ENCODE measurements at places on chromosomes 1 and 21. TPM values are rescaled to one million over a fixed set of nuclear protein-coding genes. Genes with fewer than 3 reads are reported as not detected.

DNA sequence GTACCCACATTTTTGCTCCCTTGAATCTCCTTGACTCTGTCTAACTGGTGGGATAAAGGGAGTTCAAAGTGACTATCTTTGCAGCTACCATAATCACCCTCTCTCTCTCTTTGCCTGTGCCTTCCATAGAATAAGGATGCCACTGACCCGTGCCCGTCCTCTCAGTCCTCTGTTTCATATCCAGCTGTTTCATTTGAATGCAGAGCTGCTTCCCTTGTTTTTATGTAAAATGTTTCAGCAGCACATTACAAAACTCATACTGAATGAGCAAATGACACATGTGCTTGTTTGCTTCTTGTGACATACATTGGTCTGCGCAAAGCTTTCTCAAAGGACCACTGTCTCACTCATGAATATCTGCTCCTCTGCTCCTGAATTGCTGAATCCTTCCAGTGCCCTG lies 38.4 kb downstream of the CDC42 start:
- no peak overlapping the region for H3K27ac ChIP-seq
- peaks cover 45% of the 10 kb centered on the region for H3K4me1 ChIP-seq
- peaks cover 30% of the 10 kb centered on the region for H3K36me3 ChIP-seq

DNA sequence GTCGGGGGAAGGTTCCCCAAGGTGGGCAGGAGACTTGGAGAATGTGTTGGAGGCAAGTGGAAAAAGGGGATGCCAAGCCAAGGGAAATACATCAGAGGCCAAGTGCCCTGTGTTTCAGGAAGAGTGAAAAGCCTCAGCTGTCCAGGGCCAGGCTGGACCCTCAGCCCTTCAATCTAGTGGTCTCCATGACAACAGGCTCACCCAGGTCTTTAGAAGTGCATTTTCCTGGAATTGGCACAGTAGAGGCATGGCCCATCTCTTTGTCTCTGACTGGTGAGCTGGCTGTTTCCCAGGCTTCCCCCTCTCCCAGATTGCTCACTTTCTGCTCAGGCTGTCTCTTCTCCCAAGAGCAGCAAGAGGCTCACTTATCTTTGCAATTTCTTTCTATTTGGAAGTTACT lies 10.4 kb upstream of the RHBG start:
- H3K27ac ChIP-seq: no peak overlapping the region
- no peaks in the 10 kb centered on the region for H3K4me1 ChIP-seq
- DNase-seq: no peak
- peaks cover 7% of the 10 kb centered on the region for H3K27me3 ChIP-seq

DNA sequence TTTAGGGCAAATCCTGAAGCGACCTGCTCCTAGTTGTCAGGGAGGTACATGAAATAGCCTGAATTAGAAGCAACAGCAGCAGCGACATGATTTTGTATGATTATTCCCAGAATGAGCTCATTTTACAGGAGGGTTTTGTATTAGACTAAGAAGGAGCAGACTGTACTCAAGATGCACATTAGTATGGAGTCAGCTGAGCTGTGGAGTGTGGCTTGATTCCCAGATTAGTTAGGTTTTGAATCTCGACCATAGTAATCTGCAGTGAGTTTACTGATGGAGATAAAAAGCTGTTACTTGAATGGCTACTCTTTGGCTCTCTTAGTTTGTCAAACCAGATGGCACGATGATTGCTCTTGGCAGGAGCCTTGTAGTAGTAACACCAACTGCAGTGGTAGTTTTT lies 143.1 kb downstream of the PHTF1 start:
- peaks cover 16% of the 10 kb centered on the region for H3K36me3 ChIP-seq
- H3K27ac ChIP-seq: no peak overlapping the region
- H3K4me3 ChIP-seq: no peak overlapping the region
- DNase-seq: no peak
- H3K27me3 ChIP-seq: no peaks in the 10 kb centered on the region
- peaks cover 7% of the 10 kb centered on the region for H3K4me1 ChIP-seq

GRCh38 chr1:207970329-207971233 lies 59.7 kb upstream of the CD34 start:
- no peak overlapping the region for H3K27ac ChIP-seq
- H3K27me3 ChIP-seq: no peaks in the 10 kb centered on the region

- H3K4me1 ChIP-seq: peaks cover 6% of the 10 kb centered on the region
- no peak overlapping the region for H3K4me3 ChIP-seq
- no peaks in the 10 kb centered on the region for H3K36me3 ChIP-seq
- no peaks in the 10 kb centered on the region for H3K27me3 ChIP-seq
- no peak for DNase-seq
These were observed 15.6 kb upstream of the KCNJ15 start for GRCh38 chr21:38241029-38241740.

- no peak overlapping the region for H3K27ac ChIP-seq
- no peaks in the 10 kb centered on the region for H3K4me1 ChIP-seq
- no peak for DNase-seq
- H3K4me3 ChIP-seq: no peak overlapping the region
- H3K36me3 ChIP-seq: no peaks in the 10 kb centered on the region
- H3K27me3 ChIP-seq: peaks cover under 1% of the 10 kb centered on the region
These were observed 73.9 kb downstream of the NENF start for GRCh38 chr1:212506666-212507065.

GRCh38 chr1:227459326-227459841 lies 104.0 kb upstream of the ZNF678 start:
- H3K27ac ChIP-seq: no peak overlapping the region
- no peak for DNase-seq
- no peaks in the 10 kb centered on the region for H3K4me1 ChIP-seq

DNA sequence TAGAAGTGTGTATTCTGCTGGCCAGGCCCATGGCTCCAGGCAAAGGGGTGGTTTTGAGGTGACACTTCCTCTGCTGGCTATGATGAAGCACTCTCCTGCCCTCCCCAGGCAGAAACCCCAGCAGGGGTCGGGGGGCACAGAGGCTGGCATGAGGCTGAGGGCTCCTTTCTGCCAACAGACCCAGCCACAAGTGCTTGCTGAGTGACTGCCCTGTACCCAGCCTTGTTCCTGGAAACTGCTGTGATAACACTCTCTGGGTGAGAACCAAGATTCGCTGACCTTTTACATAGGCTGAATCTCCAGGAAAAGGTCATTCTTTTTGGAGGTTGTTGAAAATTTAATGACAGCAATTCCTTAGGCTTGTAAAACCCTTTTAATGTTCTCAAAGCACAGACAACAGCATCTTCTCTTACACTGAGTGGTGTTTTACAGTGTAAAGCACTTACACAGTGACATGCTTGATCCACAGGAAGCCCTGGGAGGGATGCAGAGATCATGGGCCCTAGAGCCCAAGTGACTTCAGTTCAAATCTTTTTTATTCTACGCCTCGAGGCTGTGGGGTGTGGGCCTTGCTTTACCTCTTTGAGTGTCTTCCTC lies 155.5 kb upstream of the FGGY start:
- H3K27ac ChIP-seq: no peak overlapping the region
- H3K27me3 ChIP-seq: no peaks in the 10 kb centered on the region
- no peak overlapping the region for H3K4me3 ChIP-seq
- H3K4me1 ChIP-seq: peaks cover 24% of the 10 kb centered on the region
- DNase-seq: no peak
- no peaks in the 10 kb centered on the region for H3K36me3 ChIP-seq

DNA sequence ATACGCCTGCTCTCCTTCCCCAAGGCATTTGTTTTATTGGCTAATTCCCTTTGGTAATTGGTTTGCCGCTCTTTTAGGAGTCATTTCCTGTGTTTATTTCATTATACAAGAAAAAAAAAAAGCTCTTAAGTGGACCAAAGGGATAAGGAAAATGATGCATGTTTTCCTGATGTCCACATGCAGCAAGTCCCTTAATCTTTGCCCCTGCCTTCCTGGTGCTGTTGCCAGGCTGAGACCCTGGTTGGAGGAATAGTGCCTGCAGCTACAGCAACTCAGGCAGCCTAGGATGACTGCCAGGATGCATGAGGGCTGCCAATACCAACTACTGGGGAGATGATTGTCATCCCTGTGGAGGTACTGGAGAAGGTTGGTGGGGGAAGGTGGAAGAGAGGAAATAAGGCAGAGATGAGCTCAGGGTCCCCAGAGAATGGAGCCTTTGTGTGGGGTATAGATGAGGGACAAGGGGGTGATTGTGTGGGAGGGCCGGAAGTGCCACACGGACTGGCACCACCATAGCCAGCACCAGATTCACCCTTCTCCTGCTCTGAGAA lies 6.1 kb upstream of the GATAD2B start:
- H3K27ac ChIP-seq: peak overlapping the region; percentile 36
- H3K36me3 ChIP-seq: peaks cover 35% of the 10 kb centered on the region
- peaks cover 14% of the 10 kb centered on the region for H3K4me1 ChIP-seq
- H3K4me3 ChIP-seq: no peak overlapping the region
- no peaks in the 10 kb centered on the region for H3K27me3 ChIP-seq
- DNase-seq: no peak

GRCh38 chr1:208757846-208758245 lies 513.7 kb upstream of the PLXNA2 start:
- H3K27me3 ChIP-seq: no peaks in the 10 kb centered on the region
- DNase-seq: no peak
- H3K4me3 ChIP-seq: no peak overlapping the region
- H3K27ac ChIP-seq: no peak overlapping the region

DNA sequence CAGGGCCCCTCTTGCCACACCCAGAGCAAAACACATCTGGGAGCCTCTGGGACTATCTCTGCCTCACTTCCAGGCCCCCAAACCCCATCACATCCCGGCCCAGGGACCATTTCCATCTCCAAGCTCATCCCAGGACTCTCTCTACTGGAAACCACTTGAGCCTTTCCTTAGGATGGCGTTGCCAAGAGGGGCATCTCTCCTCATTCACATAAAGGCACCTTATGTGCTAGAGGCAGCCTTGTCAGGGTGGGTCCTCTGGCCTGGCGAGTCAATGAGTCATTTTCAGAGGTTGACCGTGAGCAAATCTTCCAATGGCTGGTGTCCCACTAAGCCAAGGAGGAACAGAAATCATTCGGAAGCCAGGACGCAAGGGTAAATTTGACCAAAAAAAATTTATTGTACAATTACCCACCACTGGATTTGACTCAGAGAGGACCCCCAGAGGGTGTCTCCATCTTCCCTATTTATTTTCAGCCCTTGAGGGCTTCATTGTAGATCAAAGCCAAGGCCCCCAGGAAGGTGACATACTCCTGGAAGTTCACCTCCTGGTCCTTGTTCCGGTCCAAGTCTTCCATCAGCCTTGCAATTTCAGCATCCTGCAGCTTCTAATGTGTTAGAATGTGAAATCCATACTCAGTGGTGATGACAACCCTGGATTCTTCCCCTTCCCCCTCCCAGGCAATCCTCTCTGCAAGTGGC lies 1.4 kb downstream of the S100A6 start:
- H3K36me3 ChIP-seq: peaks cover 11% of the 10 kb centered on the region
- peaks cover 52% of the 10 kb centered on the region for H3K4me1 ChIP-seq
- H3K4me3 ChIP-seq: peak overlapping the region; percentile 83
- H3K27ac ChIP-seq: peak overlapping the region; percentile 100
- no peaks in the 10 kb centered on the region for H3K27me3 ChIP-seq
- DNase-seq: no peak

DNA sequence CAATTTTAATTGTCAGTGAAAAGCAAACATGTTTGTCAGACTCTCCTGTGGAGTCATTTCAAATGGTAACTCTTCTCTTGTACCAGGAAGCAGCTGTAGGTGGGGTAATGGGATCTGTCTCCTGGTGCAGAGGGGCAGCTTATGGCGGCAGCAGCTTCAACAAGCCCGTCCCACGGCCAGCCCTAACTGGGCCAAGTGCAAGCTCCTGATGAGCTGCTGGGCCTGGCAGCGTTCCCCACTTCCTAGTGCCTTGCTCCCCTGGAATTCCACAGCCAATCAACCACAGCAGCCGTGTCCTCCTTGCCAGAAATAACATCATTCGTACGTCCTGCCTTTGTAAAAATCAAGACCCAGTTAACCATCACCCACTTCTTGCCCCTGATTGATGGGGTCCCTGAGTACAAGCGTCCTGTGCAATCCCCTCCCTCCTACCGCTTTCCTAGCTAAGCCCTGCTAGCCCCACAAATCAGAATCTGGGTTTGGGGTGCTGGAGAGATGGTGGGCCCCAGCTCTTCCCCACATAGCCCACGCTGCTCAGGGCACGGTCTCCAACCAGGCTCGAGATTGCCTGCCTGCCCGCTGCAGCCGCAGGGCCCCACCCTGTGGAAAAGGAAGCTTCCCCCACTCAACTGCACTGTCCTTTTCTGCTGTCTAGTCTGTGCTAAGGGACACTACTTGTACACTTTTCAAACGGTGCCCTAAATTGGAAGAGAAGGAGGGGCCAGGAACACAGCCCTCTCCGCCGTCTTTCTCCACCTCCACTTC lies 61.2 kb downstream of the TOR1AIP2 start:
- no peaks in the 10 kb centered on the region for H3K27me3 ChIP-seq
- no peaks in the 10 kb centered on the region for H3K36me3 ChIP-seq
- no peak overlapping the region for H3K27ac ChIP-seq
- no peak for DNase-seq

DNA sequence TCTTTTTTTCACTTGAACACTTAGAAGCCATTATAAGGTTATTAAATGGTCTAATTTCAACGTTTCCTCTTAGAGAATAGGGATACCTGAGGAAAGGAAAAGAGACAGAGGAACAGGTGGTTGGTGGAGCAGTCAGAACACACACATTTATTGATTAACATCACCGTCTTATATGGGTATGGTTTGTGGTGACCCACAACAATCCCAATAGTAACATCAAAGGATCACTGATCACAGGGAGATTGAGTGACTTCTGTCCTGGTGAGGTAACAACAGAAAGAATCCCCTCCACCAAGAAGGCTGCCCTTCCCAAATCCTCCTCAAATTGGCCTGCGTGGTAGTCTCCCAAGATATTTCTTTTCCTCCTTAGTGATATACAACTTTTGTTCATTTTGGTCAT lies 474.0 kb downstream of the PLPP3 start:
- no peaks in the 10 kb centered on the region for H3K27me3 ChIP-seq
- H3K4me3 ChIP-seq: no peak overlapping the region
- no peaks in the 10 kb centered on the region for H3K4me1 ChIP-seq
- no peaks in the 10 kb centered on the region for H3K36me3 ChIP-seq

GRCh38 chr1:14606632-14607031 lies 8.1 kb downstream of the KAZN start:
- H3K4me1 ChIP-seq: no peaks in the 10 kb centered on the region
- H3K4me3 ChIP-seq: no peak overlapping the region
- H3K27ac ChIP-seq: no peak overlapping the region
- H3K36me3 ChIP-seq: no peaks in the 10 kb centered on the region
- no peak for DNase-seq

GRCh38 chr1:33460947-33461629 lies 11.4 kb upstream of the ZSCAN20 start:
- no peak for DNase-seq
- no peaks in the 10 kb centered on the region for H3K27me3 ChIP-seq
- H3K4me1 ChIP-seq: peaks cover 6% of the 10 kb centered on the region
- no peak overlapping the region for H3K4me3 ChIP-seq

GRCh38 chr1:184027826-184028695 lies 9.5 kb downstream of the COLGALT2 start:
- no peak overlapping the region for H3K4me3 ChIP-seq
- H3K27me3 ChIP-seq: no peaks in the 10 kb centered on the region
- H3K27ac ChIP-seq: no peak overlapping the region
- no peak for DNase-seq
- no peaks in the 10 kb centered on the region for H3K4me1 ChIP-seq

GRCh38 chr1:201504179-201504631 lies 2.7 kb downstream of the CSRP1 start:
- DNase-seq: no peak
- H3K27ac ChIP-seq: peak overlapping the region; percentile 93
- peaks cover 73% of the 10 kb centered on the region for H3K4me1 ChIP-seq
- H3K27me3 ChIP-seq: no peaks in the 10 kb centered on the region
- H3K4me3 ChIP-seq: peak overlapping the region; percentile 84

Gene CHD5
- total RNA-seq: 0.15 TPM

Gene TRAF3IP3
- 13.3 TPM for total RNA-seq

Gene TFF1
- not detected for total RNA-seq

Gene TRIM58
- total RNA-seq: 4.6 TPM

Gene FCRL2
- total RNA-seq: 3.1 TPM

Gene ALG6
- 15.7 TPM for total RNA-seq

Gene TCEA3
- total RNA-seq: 39.2 TPM

Gene PRKAA2
- total RNA-seq: 8.2 TPM

Gene OLIG2
- total RNA-seq: not detected

Gene AGMAT
- total RNA-seq: not detected
